ENCODE measurements at places on chromosomes 4 and X.

GRCh38 chrX:37888010-37888409, 40.6 kb upstream of the DYNLT3 start:
- DNase-seq, result no peak

- no peak for DNase-seq
Observed at GRCh38 chrX:154696676-154697045, 43.3 kb upstream of the CTAG2 start.

DNA sequence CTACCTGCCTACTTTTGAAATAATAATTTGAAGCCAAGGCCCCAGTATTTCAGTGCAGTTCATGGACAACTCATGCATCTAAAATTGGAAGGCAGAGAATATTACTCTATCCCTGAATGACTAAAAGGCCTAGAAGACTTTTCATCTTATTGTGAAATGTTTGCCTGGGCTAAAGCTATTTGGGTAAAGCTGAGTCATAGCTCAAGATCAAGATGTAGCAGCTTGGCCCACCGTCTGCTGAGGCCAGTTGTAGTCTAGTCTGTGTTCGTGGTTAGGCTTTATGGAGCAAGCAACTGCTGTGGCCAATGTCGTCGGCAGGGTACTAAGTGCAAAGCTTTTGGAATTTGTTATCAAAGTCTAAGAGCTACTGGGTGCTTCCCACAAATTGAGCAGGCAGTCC, 929.1 kb downstream of the RAB28 start:
- DNase-seq, result no peak

DNA sequence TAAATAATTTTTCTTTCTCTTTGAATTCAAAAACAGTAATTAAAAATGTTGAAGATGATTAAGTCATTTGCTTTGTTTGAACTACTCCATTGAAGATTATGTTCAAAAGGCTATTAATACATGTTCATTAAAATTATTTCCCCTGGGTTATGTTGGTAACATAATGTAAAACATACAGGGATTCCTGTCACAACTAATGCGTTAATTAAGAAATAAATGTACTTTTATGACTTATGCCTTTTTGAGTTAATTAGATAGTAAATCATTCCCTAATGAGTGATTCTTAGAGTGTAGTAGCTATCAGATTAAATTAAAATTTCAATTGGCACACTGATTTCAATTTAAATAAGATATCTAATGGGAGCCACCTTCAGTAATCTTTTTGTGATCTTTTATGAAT, 549.1 kb downstream of the ANKRD50 start:
- DNase-seq, result no peak

- DNase-seq, result peak; percentile 0
Observed at GRCh38 chrX:49840679-49841078, 11.6 kb downstream of the PAGE4 start.

GRCh38 chr4:120750152-120750525, 172.4 kb downstream of the PRDM5 start:
- DNase-seq, result no peak

Data from stimulated activated CD8-positive, alpha-beta memory T cell treated with anti-CD3 and anti-CD28 coated beads, Interleukin-2, amount 100 ng/mL, for 1 hour (primary cell).